Fibroblast of villous mesenchyme (primary cell): ENCODE measurements at places on chromosomes 6 and 20.

- DNase-seq = no peak
Measured at GRCh38 chr6:4364711-4365110, 229.3 kb upstream of the ECI2 start.

DNA sequence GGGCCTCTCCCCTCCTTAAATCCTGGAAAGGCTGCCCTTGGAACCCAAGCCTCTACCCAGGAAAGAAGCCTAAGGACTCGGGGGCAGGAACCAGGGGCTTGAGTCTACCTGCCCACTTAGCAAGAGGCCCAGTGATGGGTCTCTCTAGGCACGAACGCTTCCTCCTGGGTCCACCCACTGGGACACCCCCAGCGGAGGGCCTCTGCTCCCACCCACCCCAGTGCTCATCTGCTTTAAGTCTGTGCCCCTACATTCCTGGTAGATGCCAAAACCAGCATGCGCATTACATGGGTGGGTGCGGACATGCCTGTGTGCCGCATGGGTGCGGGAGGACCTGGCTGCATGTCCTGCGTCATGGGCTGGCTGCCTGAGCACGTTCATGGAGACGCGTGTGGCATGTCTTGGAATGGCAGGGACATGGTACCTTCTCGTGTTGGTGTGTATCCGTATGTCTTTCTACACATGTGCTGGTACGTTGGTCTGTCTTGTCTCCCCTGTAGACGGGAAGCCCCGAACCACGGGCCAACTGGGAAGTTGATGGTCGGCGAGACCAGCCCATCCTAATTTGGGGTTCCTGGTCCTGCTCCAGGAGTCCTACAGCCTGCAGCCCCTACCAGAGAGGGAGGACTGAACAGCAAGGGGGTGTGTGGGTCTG lies 29.3 kb downstream of the SNPH start:
- DNase-seq = no peak

DNA sequence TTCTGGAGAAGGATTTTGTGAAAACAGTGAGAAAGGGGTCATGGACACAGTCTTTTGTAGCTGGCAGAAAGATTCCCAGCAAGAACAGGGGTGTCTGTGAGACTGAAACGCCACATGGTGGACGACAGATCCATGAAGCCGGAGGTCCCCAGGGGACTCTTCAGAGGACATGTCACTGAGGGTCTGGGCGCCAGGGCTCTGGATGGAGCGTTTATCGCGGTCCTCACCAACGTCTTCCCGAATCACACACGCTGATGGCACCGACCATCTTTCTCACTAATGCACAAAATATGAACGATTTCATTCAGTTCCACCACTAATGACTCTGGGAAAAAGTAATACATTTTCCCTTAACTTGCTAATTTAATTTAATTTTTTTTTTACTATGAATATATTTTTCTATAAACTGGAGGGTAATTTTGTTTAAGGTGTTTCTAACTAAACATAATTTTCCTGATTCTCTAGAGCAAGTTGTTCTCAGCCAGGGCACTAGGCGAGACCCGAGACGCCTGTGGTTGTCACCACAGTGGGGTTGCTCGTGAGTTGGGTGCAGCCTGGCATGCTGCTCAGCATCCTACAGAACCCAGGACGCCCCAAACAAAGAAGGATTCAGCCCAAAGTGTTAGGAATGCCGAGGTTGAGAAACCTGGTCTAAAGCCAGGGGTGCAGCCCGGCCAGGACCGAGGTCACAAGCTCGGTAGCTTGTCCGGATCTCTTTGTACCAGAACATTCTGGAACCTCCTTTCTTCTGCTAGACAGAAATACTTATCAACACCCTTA lies 306.2 kb downstream of the TAF4 start:
- DNase-seq = no peak

GRCh38 chr6:121335087-121336008 lies 1.1 kb upstream of the TBC1D32 start:
- DNase-seq = no peak

DNA sequence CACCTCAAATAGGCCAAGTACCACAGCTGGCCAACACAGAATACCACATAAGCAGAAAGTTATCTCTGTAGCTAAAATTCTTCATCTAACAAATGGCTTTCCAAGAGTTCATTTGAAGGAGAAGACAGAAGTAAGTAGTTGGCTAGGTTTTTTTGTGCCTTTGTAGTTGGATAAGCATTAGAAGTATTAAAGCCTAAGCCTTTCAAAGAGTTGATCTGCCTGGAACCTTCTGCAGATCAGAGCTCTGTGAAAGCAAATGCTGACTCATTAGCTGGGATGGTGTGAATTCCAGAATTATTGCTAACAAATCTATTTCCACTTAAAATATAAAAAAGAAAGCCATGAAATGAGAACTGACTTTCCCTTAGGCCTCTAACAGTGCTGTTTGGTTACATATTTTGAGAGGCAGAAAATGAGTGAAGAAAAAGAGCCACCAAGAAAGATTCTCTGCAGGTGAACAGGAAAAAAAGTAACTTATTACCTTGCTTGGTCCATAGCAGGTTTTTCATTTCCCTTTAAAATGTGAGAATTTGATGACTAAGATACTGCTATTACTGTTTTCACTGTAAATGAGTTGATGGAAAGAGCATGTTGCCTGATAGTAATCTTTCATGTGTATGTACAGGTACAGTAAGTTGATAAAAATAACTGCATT lies 763.2 kb upstream of the FLRT3 start:
- no peak for DNase-seq

GRCh38 chr6:100078509-100078908 lies 84.5 kb upstream of the MCHR2 start:
- peak; percentile 8 for DNase-seq

DNA sequence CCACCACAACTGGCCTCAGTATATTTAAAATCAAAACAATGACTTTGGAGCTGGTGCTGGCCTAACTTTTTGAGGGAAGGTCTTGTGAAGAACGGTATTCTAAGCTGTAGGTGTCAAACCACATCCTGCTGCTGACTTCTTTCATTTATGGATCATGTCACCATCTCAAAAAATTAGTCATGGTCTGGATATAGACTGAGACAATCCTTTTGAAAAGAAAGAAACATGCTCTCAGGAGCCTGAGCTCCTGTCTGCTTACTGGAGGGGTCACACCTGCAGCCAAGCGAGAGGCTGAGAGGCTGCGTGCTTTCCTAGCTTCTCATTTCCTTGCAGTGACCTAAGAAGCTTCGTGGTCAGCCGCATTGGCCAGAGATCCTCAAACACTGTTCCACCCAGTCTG lies 55.2 kb downstream of the TIAM2 start:
- DNase-seq = no peak

GRCh38 chr6:31865205-31866118 lies 2.8 kb upstream of the NEU1 start:
- DNase-seq = no peak

DNA sequence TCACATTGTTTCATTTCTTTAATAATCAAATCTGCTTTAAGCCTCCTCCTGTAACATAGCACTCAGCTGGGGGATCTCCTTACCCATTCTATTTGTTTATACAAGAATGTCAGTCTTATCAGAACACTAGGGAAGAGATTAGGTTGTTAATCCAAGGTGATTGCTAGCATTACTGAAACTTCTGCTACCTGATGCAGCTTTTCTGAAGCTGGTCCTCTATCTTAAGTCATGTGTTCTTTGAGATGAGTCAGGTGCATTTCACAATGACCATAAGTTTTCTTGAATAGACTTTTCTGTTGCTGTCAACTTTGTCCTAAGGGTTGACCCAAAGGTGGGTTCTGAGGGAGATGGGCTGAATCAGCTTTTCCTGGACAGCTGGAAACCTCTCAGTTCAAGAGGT lies 60.7 kb upstream of the SYNCRIP start:
- DNase-seq = no peak

DNA sequence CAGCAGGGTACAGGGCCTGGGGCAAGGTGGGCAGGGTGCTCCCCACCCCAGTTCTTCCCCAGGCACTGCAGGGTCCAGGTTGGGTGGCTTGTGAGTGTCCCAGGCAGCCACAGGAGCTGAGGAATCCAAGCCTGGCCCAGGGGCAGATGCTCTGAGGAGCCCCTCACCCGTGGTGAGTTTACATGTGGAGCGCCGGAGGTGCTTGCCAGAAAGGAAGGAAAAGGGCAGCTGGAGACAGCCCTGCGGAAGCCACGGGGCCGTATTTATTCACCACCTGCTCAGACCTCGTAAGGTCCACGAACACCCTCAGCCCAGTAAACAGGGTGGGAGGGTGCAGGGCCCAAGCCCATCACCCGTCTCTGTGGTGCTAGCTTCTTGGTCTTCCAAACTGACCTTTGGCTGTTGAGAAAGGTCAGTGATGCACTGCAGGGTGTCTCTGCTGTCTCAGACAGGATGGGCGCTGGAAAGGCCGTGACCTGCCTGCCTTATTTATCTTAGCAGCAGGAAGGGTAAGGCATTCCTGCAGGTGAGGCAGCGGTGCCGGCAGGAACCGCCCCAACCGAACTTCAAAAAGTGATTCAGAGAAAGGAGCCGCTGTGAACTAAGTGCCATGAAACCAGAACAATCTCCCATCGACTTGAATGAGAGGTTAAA lies 4.0 kb upstream of the FRMD1 start:
- DNase-seq = no peak

GRCh38 chr6:137254966-137255365 lies 35.8 kb upstream of the IFNGR1 start:
- DNase-seq = no peak

DNA sequence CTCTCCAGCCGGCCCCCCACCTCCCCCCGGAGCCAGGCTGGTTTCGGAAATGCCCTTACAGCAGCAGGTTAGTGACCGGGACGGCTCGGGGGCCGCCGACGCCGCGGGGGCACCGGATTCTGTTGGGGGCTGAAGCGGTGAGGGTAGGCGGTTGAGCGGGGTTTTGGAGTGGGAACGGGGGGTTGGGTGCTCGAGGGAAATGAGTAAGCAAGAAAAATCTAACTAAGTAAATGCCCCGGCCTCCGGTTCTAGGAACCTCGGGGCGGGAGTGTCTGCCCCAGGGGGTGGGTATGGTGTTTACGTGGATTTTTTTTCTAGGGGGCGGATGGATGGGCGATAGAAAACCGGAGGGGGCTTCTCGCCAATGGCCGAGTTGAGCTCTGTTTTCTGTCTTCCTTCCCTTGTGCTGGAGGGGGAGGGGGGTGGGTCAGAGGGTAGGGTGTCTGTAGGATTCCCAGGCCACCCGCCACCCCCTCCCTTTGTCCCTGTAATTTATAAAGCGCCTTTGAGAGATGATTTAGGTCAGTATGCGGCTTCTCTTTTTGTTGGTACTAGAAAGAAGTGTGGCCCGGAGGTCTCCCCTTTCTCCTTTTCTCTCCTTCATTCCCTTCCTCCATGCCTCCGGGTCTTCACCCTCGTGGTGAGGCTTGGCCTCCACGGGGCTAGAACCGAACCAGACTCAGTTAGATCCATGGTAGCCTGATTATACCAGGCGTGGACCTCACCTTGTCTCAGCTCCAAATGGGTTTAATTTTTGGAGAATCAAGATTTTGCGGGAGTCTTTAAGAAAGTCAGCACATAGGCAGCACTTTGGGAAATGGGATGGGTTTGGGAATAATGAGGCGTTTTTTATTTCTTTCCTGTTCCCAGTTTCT lies 2.3 kb downstream of the E2F3 start:
- DNase-seq = peak; percentile 64

GRCh38 chr6:93416571-93417420 lies 2.6 kb downstream of the EPHA7 start:
- peak; percentile 7 for DNase-seq

GRCh38 chr6:126153661-126154060 lies 167.3 kb downstream of the TRMT11 start:
- peak; percentile 57 for DNase-seq

DNA sequence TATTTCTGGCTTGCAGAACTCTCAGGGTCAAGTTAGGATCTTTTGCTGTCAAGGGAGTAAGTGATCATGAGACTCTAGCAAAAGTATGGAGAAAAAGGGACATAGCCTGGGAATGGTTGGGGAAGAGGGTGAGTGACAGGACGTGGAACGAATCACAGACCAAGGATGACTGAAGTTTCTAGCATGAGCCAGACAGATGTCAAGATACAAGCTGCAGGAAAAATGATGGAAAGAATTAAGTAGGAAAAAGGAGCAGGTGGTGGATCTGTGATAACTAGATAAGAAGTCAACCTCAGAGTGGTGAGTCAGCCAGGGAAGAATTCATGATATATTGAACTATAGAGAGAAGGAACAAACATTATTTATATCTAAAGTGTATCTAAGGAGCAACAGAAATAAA lies 159.8 kb upstream of the SYNDIG1 start:
- no peak for DNase-seq

DNA sequence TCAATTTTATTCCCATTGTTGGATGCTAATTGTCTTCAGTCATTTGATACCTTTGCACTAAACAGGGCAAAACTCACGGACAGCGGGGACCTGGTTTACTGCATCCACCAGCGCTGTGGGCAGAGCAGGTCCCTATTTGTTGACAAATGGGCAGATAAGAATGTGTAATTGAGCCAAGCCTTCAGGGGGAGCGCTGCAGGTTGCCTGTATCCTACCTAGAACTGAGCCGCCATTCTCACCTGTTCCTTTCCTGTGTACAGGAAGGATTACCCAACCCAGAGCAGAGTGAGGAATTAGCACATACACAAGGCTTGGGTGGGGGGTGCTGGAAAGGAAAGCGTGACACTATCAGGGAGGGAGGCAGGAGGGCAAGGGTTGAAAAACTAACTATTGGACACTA lies 89.1 kb upstream of the FOXA2 start:
- DNase-seq = no peak

DNA sequence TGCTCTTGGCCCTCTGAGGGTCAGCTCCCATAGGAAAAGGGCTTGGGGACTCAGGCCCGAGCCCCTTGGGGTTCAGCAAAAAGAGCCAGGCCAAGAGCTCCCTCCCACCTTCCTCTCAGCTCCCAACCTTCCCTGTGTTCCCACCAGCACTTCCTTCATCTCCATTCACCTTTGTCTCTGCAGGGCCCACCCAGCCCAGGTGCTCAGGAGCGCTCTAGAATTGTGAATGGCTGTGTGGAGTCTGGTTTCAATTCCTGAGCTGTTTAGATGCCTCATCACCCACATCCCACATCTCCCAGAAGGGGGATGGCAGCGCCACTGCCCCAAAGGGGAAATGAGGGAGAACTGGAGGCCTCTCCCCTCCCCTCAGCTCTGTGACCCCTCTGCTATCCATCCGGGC lies 7.7 kb downstream of the GRM4 start:
- DNase-seq = no peak

DNA sequence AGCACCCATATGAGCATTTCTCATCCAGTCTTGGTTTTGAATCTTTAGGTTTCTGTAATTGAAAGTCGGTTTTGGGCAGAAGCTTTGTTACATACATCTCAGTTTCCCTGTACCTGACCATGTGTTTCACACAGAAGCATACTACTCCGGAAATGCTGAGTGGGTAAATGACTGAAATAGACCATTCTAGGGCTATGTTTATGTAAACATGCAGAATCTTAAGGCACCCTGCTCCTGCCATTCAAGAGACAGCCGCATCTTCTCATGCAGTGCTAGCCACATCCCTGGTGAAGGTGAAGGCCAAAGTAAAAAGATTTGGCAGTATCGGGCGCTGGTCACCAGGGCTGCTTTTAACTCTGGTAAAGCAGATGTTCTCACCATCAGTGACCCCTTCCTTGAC lies 171.3 kb downstream of the ISM1 start:
- no peak for DNase-seq
